ENCODE measurements at places on chromosomes 3 and 15.

- H3K27ac ChIP-seq = no peak overlapping the region
- H3K36me3 ChIP-seq = no peaks in the 10 kb centered on the region
- no peak overlapping the region for H3K4me3 ChIP-seq
These were observed 2.5 kb upstream of the HACD2 start for GRCh38 chr3:123587401-123587800.

DNA sequence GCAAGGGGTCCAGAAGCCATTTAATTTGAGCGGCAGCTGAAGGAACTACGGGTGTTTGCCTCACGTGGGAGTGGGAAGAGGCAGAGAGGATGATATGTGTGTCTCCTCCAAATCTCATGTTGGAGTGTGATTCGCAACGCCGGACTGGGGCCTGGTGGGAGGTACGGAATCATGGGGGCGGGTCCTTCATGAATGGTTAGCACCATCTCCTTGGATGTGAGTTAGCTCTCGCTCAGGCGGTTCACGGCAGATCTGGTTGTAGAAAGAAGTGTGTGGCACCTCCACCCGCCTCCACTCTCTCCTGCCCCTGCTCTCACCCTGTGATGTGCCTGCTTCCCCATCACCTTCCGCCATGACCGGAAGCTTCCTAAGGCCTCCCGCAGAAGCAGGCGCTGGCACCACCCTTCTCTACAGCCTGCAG, 25.4 kb downstream of the XXYLT1 start:
- H3K27ac ChIP-seq = no peak overlapping the region
- peaks cover 3% of the 10 kb centered on the region for H3K36me3 ChIP-seq
- no peak for DNase-seq
- H3K27me3 ChIP-seq = no peaks in the 10 kb centered on the region
- no peak overlapping the region for H3K4me3 ChIP-seq

GRCh38 chr3:134918441-134918840, 123.4 kb downstream of the EPHB1 start:
- no peaks in the 10 kb centered on the region for H3K36me3 ChIP-seq
- DNase-seq = no peak
- H3K27ac ChIP-seq = no peak overlapping the region
- H3K4me1 ChIP-seq = no peaks in the 10 kb centered on the region

DNA sequence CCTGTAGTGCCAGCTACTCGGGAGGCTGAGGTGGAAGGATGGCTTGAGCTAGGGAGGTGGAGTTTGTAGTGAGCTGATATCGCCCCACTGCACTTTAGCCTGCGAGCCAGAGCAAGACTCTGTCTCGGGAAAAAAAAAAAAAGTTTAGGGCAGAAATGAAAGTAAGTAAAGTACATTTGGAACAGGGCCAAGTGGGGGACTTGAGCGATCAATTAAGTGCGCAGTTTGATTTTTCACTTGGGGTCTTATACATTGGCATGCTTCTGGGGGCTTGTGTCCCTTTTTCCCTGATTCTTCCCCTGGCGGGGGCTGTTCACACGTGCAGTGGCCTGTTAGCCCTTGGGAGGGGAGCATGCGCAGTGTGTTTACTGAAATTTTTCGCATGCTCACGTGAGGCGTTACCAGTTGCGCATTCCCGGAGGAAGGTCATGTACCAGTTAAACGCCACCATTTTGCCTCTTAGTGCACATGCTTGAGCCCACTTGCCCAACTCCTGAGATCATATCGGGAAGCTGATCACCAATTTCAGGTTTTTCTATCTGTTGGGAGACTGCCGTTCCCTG, 42.0 kb downstream of the GALNT15 start:
- H3K27ac ChIP-seq = no peak overlapping the region
- no peaks in the 10 kb centered on the region for H3K36me3 ChIP-seq
- DNase-seq = no peak

DNA sequence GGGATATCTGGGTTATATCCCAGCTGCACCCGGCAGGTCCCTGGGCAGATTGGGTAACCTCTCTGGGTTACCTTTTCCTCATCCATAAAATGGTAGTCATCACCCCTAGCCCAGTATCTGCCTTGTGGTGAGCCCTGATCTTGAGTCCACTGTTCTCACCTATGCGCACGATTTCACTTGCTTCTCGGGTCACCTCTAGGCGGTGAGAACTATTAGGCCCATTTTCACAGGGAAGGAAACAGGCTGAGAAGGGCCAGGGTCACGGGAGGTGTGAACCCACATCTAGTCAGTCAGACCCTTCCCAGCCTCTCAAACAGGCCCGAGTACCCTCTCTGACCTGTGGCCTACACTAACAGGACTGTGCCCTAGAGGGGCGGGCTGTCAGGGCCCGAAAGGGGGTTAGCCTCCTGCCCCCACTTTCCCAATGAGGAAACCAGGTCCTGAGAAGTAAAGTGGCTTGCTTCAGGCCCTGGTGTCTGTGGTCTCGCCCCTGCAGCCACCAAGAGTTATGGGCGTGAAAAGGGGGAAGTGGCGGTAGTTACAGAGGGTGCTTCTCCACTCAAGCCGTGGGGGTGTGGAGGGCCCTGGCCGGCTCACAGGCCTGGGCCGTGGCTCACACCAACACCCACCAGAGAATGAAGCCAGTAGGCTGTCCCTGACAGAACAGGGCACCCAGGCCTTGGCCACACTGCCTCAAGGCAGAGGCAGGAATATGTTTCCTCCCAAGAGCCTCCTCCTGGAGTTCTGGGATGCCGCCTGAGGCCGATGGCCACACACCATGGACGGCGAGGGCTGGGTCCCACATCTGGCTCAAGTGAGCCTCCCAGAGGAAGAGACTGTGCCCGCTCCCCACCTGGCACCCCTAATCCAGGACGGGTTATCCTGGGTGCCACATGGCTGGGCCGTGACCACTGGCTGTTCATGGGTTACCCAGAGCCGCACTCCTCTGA, 19.5 kb downstream of the PSTPIP1 start:
- peak overlapping the region; percentile 76 for H3K27ac ChIP-seq
- DNase-seq = no peak
- H3K36me3 ChIP-seq = peaks cover 39% of the 10 kb centered on the region
- H3K27me3 ChIP-seq = no peaks in the 10 kb centered on the region
- peaks cover 99% of the 10 kb centered on the region for H3K4me1 ChIP-seq

GRCh38 chr3:179546814-179547241, 15.9 kb upstream of the ACTL6A start:
- DNase-seq = no peak
- no peaks in the 10 kb centered on the region for H3K27me3 ChIP-seq
- H3K4me3 ChIP-seq = no peak overlapping the region

- DNase-seq = no peak
- H3K36me3 ChIP-seq = no peaks in the 10 kb centered on the region
- H3K4me3 ChIP-seq = no peak overlapping the region
These were observed 76.9 kb downstream of the TRIM69 start for GRCh38 chr15:44813231-44813630.

DNA sequence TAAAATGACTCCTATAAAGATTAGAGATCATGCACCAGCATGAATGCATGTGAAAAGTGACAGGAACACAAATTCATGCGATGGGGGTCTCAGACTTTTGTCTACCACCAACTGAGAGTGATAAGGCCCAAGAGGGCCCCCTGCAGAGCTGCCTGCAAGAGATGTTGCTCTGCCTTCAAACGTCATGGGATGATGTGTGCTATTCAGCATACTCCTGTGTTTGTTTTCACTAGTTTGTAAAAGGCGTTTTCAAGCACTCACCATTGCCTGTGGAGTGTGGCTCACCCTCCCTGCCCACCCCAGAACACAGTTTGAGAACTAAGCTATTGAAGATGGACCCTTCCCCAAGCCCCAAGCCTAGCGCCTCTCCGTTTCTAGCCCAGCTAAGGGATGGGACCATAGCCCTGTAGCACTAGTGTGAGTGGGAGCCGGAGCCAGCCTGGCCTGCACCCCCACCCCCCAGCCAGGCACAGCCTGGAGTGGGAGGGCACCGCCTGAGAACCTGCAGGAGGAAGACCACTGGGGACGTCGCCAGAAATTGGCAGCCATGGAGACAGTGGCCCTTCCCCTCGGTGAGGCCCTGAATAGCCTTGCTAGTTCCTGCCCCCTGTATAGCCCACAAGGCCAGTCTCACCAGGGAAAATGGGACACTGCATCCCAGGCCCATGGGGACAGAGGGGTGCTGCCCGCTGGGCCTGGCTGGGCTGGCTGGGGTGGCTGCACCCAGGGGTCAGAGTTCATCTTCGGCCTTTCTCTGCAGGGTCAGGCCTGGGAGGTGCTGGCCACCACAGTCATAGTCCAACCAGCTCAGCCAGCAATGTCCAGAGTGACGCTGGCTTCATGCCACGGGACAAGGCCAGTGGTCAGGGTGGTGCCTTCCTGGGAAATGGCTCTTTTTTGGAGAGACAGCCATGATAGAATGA, 22.6 kb upstream of the KLF13 start:
- no peak overlapping the region for H3K27ac ChIP-seq
- H3K4me3 ChIP-seq = no peak overlapping the region
- no peak for DNase-seq
- H3K4me1 ChIP-seq = peaks cover 49% of the 10 kb centered on the region
- no peaks in the 10 kb centered on the region for H3K36me3 ChIP-seq
- no peaks in the 10 kb centered on the region for H3K27me3 ChIP-seq

GRCh38 chr15:95085056-95085455, 853.7 kb downstream of the MCTP2 start:
- no peaks in the 10 kb centered on the region for H3K36me3 ChIP-seq
- no peak for DNase-seq
- H3K27ac ChIP-seq = no peak overlapping the region
- no peaks in the 10 kb centered on the region for H3K27me3 ChIP-seq
- H3K4me3 ChIP-seq = no peak overlapping the region

Data from CD4-positive, alpha-beta T cell (primary cell).